Cortex of kidney (tissue), 1 donor: ENCODE measurements at places on chromosomes 5 and 9.

GRCh38 chr5:50958852-50959457, 292.5 kb downstream of the PARP8 start:
- no peak for DNase-seq

DNA sequence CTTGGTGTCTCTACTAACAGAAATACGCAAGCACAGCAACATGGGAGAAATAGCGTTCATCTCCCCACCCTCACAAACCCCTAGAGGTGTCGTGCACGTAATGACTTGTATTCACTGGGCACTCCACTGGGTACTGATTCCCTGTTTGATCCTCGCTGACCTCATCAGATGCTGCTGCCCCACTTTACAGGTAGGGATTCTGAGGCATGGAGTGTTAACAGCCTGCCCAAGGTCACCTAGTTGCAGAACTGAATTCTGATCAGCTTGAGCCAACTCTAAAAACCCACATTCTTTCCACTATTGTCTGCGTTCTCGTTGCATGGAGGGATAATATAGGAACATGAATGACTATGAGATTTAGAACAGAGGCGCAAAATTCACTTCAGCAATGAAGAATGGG, 96.3 kb downstream of the TRIO start:
- no peak for DNase-seq

DNA sequence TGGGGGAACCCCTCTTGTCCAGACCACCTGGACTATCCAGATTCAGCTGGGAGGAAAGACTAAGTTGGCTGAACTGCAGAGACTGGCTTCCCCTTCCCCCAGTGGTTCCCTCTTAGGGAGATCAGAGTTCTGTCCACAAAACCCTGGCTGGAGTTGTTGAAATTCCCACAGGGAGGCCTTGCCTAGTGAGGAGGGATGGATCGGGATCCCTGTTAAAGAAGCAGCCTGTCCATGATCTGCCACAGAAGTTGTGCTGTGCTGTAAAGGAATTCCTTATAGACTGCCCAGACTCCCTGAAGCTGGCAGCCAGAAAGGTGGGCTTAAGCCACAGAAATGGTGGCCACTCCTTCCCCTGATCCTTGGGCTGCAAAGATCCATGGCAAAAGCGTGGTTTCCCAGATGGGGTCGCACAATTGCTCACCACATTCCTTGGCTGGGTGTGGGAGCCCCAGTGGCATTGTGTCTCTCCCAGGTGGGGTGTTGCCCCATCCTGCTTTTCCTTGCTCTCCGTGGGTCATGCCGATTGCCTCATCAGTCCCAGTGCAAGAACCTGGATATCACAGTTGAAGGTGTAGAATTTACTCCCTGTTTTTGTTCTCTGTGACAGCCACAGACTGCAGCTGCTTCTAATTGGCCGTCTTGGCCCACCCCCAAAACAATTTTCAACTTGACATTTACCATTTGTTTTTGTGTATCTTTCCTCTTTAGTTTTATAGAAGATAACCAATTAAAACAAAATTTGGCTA, 342.4 kb downstream of the FGF10 start:
- DNase-seq = no peak

DNA sequence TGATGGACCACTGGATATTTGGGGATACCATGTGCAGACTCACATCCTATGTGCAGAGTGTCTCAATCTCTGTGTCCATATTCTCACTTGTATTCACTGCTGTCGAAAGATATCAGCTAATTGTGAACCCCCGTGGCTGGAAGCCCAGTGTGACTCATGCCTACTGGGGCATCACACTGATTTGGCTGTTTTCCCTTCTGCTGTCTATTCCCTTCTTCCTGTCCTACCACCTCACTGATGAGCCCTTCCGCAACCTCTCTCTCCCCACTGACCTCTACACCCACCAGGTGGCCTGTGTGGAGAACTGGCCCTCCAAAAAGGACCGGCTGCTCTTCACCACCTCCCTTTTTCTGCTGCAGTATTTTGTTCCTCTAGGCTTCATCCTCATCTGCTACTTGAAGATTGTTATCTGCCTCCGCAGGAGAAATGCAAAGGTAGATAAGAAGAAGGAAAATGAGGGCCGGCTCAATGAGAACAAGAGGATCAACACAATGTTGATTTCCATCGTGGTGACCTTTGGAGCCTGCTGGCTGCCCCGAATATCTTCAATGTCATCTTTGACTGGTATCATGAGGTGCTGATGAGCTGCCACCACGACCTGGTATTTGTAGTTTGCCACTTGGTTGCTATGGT, 54.5 kb upstream of the HNRNPA0 start:
- no peak for DNase-seq

GRCh38 chr9:135898634-135899407, 8.5 kb downstream of the CAMSAP1 start:
- no peak for DNase-seq

DNA sequence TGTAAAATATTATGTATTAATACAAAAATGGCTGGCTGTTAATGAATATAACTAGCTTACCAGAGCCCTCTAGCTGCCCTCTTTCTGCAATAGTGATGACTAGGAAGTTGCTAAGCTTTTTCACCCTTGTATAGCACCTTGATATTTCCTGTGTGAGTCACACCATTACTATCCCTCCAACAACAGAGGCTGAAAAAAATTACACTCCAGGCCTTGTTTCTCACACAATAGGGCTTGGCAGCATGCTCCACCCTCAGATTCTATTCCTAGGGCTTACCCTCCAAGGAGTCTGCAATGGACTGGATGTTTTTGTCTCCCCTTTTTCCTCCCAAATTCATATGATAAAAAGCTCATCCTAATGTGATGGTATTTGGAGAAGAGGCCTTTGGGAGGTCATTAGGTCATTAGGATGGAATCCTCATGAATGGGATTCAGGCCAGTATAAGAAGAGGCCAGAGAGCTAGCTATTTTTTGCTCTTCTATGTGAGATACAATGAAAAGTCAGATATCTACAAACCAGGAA, 184.6 kb upstream of the MAP1B start:
- DNase-seq = no peak

DNA sequence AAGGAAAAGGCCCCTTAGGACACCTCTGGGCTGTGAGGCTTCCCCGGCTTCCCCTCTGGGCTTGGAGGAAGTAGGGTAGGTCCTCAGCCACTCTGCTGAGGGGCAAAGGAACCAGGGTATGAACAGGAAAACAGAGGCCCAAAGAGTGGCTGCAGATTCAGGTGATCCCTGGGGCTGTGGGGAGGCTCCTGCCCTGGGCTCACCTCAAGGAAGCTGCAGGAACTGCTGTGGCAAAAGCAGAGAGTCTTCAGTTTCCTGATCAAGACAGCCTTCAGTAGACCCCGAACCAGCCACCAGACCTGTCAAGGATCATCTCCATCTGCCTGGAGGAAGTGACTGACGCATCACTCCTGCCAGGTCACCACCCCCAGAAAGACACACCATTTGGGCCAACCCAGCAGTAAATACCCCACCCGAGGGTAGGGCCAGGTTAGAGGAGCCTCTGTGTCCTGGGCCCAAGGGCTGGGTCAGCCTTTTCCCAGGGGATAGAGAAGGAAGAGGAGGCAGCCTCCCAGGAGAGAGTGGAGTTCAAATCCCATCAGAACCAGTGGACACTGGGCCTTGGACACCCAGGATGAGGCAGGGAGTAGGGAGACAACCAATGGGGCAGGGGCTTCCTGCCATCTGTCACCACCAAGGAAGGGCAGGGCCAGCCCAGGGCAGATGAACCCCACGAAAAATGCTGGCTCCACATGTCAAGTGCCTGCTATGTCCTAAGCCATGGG, 5.8 kb upstream of the ST6GALNAC6 start:
- no peak for DNase-seq

GRCh38 chr9:131234799-131235479, 41.4 kb downstream of the FAM78A start:
- DNase-seq = no peak

GRCh38 chr9:109817846-109818472, 38.0 kb downstream of the PALM2AKAP2 start:
- DNase-seq = no peak

- no peak for DNase-seq
Observed at GRCh38 chr5:180302256-180302655, 10.4 kb upstream of the MAPK9 start.
